ENCODE measurements at places on chromosomes 13 and 19.

DNA sequence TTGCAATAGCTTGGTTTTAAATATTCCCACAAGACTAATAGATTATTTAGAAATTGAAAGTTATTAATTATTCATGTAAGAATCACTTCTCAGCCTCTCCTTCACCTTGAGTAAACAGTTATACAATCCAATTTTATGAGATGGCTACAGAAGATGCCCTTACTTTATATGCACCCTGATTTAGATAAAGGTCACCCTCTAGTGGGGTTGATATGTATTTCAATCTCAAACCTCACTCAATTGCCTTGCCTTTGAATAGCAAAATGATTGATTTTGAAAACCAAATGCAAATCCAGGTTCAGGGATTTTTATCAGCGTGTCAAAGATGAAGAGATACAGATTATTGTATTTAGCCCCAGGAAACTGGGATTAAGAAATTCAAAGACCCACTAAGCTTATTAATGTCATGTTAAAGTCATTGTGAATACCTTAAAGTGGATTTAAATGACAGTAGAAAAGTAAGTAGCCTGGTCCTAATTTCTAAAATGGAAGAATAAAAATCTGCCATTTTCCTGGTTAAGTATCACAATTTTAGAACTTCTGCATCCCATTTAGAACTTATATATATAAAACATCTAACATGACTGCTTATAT is 305.1 kb downstream of the ITGBL1 start:
- peak; percentile 71 for DNase-seq

- DNase-seq, result no peak
These were observed 1426.6 kb upstream of the PRR20A start for GRCh38 chr13:55714120-55714519.

- DNase-seq, result no peak
These were observed 106.2 kb upstream of the LSM14A start for GRCh38 chr19:34066007-34066643.

- no peak for DNase-seq
These were observed 80.5 kb upstream of the VSTM2B start for GRCh38 chr19:29445246-29445645.

DNA sequence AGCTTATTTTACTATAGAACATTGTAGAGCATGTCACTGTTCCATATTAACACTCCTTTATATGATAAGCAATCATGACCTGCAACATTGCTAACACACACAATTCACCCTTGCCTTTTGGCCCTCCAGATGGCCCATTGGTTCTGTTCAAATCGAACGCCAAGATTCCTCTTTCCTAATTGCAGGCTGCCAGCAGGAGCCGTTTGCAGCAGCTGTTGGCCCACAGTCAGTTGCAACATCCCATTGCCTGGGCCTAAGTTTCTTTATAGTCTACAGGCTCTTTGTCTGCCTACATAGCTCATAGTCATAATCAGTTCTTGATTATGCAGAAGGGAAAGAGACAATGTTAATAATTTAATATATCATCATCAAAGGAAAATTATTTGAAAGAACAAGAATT is 37.6 kb downstream of the KCTD12 start:
- peak; percentile 67 for DNase-seq

GRCh38 chr19:4609878-4610511 is 29.3 kb upstream of the TNFAIP8L1 start:
- DNase-seq, result no peak

DNA sequence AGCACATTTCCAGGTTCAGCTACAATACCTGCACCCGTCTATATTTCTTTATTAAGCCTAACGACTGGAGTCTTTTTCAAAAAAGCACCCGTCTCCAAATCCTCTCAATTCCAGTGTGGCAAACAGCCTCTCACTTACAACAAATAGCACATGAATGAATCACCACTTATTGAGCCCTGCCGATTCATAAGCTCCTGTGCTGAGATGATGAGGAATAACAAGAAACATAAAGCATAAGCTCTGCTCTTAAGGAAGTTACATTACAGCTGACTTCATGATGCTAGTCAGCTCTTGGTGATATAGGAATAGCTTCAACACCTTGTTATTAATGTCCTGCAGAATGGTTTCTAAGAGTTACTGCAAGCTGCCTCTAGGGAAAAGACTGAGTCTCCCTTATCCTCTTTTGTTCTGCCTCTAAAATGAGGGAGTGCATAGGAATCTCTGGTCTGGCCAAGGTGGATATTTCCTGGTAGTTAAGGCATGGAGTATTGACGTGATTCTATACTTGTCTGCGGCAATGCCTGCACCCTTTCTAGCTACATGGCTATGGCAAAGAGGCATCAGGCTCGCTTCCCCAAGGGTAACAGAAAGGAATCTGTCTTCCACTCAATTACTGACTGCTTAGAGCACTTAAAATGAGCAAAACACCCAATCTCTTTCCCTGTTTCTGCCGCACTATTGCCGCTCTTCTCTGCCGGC is 195.7 kb downstream of the KLF12 start:
- peak; percentile 82 for DNase-seq

DNA sequence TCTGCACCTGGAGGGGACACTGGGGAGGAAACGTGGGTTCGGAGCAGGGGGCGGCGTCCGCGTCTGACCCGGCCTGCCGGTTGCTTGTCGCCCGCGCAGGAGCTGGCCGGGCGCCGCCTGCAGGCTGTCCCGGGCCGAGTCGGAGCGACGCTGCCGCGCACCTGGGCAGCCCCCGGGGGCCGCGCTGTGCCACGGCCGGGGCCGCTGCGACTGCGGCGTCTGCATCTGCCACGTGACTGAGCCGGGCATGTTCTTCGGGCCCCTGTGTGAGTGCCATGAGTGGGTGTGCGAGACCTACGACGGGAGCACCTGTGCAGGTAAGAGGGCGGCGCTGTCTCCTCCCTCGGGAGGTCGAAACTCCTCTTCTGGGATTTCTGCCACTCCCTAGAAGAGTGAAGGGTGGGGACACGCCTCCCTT is 1.3 kb downstream of the ITGBL1 start:
- no peak for DNase-seq

DNA sequence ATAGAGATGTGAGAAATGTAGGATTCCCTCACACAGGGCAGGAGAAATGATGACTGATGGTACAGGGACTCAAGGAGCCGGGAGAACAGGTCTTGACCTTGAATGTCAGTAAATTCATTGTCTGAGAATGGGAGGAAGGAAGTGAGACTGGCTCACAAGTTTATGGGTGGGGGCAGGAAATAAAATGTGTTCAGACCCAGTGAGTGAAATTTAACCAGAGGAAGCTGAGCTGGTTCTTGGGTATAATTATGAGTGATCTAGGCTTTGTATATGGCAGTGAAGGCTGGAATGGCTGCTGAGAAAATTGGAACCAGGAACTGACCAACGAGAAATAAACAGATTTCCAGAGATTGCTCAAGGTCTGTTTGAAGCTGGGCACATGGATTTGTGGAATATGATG is 6.3 kb upstream of the IGSF23 start:
- peak; percentile 44 for DNase-seq

DNA sequence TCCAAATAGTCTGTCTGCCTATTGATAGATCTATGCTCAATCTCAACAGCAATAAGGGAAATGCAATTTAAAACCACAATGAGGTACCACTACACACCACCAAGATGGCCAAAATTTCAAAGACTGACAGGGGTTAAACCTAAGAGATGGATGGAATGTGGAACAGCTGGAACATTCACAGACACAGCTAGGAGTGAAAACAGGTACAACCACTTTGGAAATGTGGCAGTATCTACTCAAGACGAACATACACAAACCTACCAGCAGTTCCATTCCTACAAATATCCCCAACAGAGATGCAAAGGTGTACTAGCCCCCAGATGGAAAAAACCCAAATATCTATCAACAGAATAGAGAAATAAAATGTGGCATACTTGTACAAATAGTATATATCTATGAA is 86.4 kb downstream of the TSC22D1 start:
- DNase-seq, result no peak

DNA sequence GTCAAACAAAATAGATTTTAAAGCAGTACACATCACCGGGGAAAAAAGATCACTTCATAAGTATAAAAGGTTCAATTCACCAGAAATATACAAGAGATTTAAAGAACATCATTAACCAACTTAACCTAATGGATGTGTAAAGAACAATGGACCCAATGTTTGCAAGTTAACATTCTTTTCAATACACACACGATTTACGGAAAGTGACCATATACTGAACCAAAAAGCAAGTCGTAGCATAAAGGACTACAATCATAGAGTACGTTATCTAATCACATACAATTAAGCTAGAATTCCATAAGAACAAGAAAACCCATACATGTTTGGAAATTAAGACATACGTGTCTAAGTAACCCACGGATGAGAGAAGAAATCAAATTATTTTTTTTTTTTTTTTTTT is 9.6 kb downstream of the TGDS start:
- no peak for DNase-seq

GRCh38 chr13:49315756-49316482 is 68.2 kb downstream of the CDADC1 start:
- DNase-seq, result no peak

DNA sequence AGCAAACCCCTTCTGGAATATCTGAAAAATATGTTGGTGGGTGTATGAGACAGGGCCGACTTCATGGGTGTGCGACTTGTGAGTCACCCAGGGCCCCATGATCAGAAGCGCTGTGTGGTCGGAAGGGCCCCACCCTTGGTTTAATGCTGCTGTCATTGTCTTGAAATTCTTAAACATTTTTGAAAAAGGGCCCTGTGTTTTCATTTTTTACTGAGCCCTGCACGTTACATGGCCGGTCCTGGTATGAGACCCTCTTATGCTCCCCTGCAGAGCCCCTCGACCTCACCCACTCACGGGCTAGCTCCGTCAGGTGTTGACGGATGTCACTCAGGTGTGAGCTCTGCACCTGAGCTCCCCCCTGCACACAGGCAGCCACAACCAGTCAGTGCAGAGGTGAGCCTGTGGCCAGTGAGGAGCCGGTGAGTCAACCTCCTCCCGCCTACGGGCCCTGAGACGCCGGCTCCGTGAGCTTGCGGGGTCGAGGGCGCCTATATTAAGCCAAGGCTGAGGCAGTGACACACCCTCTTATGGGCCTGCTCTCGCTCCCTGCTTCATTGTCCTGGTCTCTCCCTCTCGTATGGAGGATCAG is 27.7 kb downstream of the GADD45B start:
- DNase-seq, result peak; percentile 78

DNA sequence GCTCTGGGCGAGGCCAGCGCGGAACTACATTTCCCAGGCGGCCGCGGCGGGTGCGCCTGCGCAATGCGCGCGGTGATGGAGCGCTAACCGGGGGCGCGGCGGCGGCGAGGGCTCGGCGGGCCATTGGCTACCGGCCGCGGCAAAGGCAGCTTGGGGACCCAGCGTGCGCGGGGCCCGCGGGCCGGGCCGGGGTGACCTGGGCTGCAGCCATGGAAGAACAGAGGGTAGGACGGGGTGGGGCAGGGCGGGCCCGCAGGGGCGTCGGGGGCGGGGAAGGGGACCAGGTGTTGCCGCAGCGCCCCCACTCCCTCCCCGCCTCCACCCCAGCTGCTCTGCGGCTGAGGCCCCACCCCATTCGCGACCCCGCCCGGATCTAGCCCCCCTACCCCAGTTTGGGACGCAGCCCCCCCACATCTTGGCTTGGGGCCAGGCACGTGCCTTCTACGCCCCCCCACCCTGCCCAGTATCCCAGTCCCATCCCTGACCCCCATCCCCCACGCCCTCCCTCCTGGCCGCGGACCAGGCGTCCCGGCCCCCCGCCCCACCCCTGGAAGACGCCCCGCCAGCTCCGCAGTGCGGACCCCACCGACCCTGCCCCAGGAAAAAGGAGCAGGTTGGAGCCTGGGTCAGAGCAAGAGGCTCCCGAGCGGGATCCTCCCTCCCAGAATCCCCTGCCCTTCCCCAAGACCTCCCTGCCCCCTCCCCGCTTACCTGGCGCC is at the start of gene FSD1:
Gene FSD1, plus strand, starts transcription at position 61 of the 719 bp plus-strand sequence. Its CDS starts 149 bp downstream, at position 210.
- DNase-seq, result peak; percentile 42

GRCh38 chr13:21625366-21625765 is 21.4 kb upstream of the MICU2 start:
- peak; percentile 50 for DNase-seq

DNA sequence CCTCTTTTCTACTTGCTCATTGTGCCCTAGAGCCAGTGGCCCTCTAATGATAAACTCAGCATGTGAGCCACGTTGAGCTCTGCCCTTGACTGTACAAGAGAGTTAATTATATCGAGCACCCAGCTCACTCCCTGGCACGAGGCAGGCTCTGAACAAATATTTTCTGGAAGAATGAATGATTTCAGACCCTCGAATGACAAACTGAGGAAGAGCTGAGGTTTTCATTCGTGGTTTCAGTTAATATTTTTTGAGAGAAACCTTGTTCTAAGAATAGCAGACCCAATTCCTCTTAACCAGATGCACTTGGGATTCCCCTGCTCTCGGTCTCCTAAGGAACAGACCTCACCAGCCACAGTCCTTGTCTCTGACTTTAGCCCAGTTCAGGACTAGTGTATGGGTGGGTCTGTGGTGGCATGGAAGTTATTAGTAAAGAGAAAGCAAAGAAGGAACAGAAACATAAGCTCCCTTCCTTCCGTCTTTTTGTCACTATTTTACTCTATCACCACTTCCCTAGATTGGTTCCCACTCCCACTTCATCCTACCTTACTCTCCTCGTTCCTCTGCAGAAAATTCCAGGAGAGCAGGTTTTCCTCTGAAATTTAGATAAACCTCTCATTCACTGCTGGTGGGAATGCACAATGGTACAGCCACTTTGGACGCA is 22.1 kb upstream of the WDFY2 start:
- no peak for DNase-seq

DNA sequence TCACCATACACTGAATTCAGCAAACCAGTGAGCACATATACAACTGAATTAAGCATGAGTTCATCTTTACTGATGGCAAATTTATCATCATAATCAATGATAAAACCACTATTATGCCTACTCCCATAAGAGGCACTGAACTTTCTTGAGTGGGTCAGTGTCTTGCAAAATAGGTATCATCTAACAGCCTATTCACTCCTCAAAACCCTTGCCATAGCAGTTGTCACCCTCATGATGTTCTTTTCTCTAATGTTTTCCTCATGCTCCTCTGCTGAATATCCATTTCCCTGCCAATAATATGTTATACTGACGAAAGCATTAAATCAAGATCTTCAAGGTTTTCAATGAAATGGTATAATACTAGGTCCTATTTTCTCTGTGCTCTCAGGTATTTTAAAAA is 5.6 kb downstream of the ARGLU1 start:
- DNase-seq, result no peak

- DNase-seq, result no peak
These were observed 3.1 kb upstream of the SHISA2 start for GRCh38 chr13:26054896-26055295.

- DNase-seq, result no peak
These were observed 27.3 kb upstream of the EDDM13 start for GRCh38 chr19:56245121-56245740.

DNA sequence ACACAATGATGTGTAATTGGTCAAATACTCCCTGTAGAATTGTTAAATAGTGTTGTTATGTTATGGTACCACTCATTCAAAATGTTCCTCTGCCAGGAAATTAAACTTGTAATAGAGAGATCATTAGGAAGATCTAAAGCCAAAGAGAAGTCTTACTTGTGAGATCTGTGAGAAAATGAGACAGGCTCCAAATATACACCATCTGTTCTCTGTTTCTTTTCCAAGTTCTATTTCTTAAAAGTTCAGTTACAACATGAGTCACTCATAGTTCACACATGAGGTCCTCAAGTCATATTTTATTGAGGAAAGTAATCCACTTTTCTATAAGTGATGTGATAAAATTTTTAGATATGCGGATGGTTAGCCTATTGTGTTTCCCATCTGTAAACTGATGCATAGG is 1038.1 kb upstream of the PRR20A start:
- no peak for DNase-seq

GRCh38 chr13:42275098-42275471 is 3.1 kb downstream of the AKAP11 start:
- peak; percentile 25 for DNase-seq

GRCh38 chr19:18536475-18536874 is 6.9 kb downstream of the FKBP8 start:
- no peak for DNase-seq

GRCh38 chr19:41802770-41803169 is 6.4 kb downstream of the CEACAM3 start:
- no peak for DNase-seq

All from fibroblast of the aortic adventitia (primary cell).